A172 (cell line): ENCODE measurements at places on chromosomes 1 and 21.

- DNase-seq = no peak
These were observed 166.2 kb upstream of the PLXNA2 start for GRCh38 chr1:208410409-208410808.

- DNase-seq = no peak
These were observed 111.6 kb upstream of the GADD45A start for GRCh38 chr1:67573311-67573872.

- DNase-seq = peak; percentile 0
These were observed 954.9 kb downstream of the ADGRL2 start for GRCh38 chr1:82755671-82756070.

GRCh38 chr1:53578358-53578757, 119.2 kb downstream of the DMRTB1 start:
- DNase-seq = no peak
